ENCODE measurements at places on chromosomes 13 and 19.

GRCh38 chr13:73365681-73366080 is 306.9 kb downstream of the KLF5 start:
- DNase-seq: no peak

DNA sequence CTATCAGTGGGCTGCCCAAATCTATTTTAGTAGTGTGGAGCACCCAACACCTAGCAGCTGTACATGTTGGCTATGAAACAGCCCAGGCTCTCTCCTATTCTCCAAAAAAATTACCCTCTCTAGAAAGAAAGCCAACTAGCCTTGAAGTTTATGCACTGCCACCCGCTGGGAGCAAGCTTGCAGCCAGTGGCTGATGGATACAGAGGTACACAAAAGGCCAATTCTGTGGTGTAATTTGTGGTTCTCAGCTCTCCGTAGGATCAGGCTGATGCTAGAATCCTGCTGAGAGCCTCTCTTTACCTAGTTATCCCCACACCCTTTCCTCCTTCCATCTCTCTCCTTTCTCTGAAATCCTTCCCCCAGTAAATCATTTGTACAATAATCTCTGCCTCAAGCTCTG is 1120.7 kb downstream of the DIAPH3 start:
- no peak for DNase-seq

- no peak for DNase-seq
Observed at GRCh38 chr13:84525865-84526264, 643.6 kb upstream of the SLITRK1 start.

DNA sequence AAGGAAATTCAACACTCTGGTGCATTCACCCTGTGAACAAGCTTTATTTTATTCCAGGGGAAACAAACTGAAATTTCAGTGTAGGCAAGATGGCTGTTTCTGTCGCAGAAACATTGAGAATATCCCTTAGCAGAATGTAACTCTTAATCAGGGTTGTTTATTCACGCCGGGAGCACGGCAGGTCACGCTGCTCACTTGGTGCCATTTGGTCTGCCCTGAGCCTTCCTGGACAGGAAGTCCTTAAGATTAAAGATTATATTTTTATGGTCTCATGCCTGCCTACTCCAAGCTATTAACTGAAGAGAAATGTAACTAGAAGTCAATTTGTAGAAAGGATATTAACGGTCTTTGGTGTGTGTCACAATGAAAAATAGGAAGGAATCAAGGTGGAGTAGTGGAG is 185.3 kb upstream of the ARGLU1 start:
- DNase-seq: no peak

GRCh38 chr13:49939321-49939720 is 3.2 kb upstream of the SPRYD7 start:
- DNase-seq: no peak

DNA sequence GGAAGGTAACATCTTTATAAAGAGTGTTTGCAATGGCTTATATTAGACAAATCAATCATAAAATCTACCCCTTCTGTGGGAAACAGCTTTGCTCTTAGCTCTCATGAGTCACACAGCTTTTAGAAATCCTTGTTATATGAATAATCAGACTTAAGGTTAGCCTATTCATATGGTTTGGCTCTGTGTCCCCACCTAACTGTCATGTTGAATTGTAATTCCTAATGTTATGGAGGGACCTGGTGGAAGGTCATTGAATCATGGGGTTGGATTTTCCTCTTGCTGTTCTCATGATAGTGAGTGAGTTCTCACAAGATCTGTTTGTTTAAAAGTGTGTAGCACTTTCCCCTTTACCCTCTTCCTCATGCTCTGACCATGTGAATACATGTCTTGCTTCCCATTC is 704.2 kb upstream of the KLHL1 start:
- no peak for DNase-seq

DNA sequence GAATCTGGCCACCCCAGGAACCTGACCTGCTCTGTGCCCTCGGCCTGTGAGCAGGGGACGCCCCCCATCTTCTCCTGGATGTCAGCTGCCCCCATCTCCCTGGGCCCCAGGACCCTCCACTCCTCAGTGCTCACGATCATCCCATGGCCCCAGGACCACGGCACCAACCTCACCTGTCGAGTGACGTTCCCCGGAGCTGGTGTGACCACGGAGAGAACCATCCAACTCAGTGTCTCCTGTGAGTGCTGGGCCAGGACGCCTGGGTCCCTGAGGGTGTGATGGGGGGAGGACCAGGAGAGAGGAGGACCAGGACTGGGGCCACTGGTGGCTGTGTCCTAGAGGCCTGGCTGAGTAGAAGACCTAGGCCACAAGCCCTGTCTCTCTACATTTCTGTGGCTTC is 13.0 kb upstream of the CD33 start:
- no peak for DNase-seq

GRCh38 chr13:75691183-75691582 is 55.1 kb downstream of the LMO7 start:
- no peak for DNase-seq

GRCh38 chr19:32969549-32969948 is 2.2 kb downstream of the CEP89 start:
- no peak for DNase-seq
